ENCODE measurements at places on chromosomes 11 and 22.

DNA sequence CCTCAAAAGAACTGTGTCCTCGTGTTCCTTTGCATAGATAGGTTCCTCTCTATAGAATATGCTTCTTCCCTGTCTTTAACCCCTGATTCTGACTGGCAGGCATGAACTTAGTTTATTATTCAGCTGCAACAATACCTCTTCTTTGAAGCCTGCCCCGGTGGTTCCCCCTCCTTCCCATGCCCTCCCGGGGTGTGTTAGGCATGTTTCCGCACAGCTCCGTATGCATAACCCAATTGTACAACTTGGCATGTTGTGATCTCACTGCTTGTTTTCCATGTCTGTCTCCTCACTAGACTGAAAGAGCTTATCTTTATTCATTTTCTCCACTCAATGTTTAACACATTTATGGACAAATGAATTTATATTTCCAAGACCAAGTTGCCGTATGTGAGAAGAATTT is 72.6 kb downstream of the DEPDC5 start:
- DNase-seq, result no peak

DNA sequence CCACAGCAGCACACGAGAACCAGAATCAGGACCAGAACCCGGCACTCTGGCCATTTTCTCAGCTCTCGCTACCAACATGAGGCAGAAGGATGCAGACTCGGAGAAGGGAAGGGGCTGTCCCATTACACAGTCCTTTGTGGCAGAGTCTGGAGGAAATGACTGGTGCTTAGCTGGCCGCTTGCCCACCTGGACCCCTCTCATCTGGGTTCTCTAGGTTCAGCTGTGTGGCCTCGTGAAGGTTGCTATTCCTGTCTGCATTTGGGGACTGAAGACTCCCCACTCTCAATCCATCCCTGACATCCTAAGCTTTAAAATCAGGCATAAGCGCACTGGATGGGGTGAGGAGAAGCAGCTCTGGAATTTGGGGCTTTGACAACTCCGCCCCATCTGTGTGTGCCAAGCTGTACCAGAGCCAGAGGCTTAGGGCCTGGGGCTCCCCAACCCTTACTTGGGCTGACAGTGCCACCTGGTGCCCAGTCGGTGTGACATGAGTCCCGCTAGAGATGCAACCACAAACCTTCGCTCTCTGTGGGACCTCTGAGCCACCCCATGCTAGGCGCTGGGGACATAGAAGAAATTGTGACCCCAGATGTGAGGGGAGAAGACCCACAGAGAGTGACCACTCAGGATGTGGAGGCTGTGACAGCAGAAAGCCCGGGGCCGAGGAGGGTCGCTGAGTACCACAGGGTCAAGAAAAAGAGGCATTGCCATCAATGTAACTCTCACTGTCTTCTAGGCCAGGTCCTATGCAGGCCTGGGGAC is 35.8 kb upstream of the FCHSD2 start:
- DNase-seq, result peak; percentile 71

DNA sequence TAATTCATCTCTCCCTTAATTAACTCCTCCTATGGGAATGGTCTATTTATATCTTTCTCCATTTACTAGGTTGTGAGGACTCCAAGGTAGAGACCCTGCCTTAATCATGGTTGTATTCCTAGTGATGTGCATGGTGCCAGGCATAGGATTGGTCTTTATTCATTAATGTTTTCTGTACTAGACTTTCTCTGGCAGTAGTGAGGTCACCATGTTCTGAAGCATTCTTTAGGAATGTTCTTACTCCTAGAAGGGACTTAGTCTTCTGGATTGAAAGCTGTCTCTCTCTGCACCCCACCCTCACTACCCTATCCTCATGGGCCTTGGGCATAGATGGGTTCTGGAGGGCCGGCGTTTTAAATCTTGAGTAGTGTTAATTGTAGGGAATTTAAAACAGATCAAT is 10.6 kb upstream of the INSC start:
- DNase-seq, result no peak

- DNase-seq, result no peak
Observed at GRCh38 chr11:114163830-114164401, 104.4 kb downstream of the ZBTB16 start.

DNA sequence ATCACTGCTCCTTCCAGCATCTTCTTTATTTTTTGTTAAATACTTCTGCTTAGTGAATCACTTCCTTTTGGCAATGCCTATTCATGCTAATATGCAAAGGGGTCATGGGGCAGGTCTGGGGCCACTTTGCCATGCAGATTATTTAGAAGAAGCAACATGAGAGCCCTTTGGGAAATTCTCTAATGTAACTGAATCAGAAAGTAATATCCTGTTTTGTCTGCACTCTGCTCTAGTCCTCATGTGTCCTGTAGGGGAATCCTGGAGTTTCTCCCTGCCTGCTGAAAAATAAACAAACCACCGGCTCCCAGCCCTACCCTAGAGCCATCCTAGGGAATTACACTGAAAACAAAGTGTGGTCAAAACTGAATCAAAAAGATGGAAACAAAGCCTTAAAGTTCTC is 176.5 kb upstream of the POU2AF2 start:
- DNase-seq, result no peak

GRCh38 chr22:28822930-28823551 is 22.7 kb upstream of the XBP1 start:
- DNase-seq, result no peak

DNA sequence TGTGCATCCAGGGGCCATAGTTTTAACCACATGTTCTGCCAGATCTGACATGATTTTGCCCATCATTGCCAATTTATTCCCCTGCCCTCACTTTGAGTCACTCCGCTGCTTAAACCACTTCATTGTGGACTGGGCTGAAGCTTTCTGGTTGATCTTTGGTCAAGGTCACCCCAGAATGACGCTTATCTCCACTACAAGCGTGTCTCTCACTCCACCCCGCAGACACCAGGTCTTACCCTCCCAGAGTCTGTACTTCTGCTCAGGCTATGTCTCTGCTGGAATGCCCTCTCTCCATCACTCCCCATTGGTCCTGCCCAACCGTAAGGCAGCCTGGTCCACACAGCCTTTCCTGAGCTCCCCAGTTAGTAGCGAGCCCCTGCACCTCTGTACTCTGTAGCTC is 170.5 kb upstream of the SYT13 start:
- DNase-seq, result no peak

DNA sequence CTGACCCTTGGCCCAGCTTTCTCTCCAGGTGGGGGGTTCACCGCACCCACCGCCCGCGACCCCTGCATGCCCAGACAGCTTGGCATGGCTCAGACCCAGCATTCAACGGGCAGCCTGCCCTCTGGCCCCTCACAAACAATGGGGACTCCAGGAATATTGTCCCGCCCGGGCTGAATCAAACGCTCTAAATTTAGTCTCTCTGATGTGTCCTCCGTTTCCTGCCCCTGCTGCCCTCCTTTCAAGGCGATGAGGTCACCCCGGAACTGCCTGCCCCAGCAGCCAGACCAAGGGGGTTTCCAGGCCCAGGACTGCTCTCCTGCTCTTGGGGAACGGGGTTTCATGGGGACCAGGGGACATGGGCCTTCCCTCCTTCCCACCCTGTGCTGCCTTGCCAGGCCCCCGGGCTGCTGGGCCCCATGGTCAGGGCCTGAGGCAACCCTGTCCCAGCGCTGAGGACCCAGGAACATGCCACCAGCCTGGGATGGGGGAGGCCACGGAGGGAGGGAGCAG is 10.1 kb upstream of the PDGFB start:
- DNase-seq, result no peak

DNA sequence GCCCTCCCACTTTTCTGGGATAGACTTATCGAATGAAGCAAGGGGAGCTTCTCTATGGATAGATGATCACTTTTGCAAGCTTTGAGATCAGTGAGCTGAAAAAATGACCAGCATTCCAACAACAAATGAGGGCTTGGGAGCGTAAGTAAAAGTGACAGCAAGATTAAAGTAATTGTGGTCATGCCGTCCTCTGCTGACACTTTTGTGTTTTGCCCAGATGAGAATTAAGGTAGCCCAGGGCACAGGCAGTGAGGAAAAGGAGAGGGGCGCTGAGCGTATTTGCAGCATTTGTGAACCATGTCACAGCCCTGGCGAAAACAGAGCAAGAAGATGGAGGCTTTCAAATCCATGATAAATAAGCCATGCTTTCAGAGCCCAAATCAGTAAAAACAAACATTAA is 24.6 kb upstream of the TMA7B start:
- DNase-seq, result no peak

GRCh38 chr11:37657645-37658044 is 1059.6 kb upstream of the RAG2 start:
- DNase-seq, result no peak

- DNase-seq, result no peak
Observed at GRCh38 chr11:125225401-125225800, 60.9 kb downstream of the PKNOX2 start.

GRCh38 chr11:95522874-95523273 is 266.7 kb downstream of the FAM76B start:
- no peak for DNase-seq

GRCh38 chr11:33321422-33321821 is 64.2 kb downstream of the HIPK3 start:
- DNase-seq, result no peak

- DNase-seq, result no peak
Observed at GRCh38 chr11:128502726-128503125, 84.6 kb downstream of the ETS1 start.

- DNase-seq, result no peak
Observed at GRCh38 chr11:43992834-43993637, 50.6 kb downstream of the C11orf96 start.
